CD4-positive, alpha-beta T cell treated with Interleukin-4 for 1 hour (primary cell): ENCODE measurements at places on chromosomes 2 and 18.

DNA sequence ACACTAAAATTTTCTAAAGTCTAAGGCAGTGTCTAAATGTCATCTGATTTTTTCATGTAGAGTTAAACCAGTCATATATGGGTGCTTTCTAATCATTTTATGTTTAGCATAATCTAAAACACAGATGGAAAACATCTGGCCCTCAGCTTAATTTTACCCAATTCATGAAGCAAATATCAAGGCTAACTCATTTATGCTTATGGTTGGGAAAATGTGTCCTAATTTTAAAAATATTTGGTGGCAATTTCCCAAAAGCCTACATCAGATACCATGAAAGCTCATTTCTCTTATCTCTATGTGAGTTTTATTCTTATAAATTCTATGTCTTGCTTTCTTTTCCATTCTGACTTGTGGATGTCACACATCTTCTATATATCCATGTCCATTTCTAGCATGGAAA lies 7.2 kb downstream of the SP5 start:
- no peak for DNase-seq

GRCh38 chr2:236940916-236941520 lies 144.7 kb upstream of the COPS8 start:
- DNase-seq: no peak

DNA sequence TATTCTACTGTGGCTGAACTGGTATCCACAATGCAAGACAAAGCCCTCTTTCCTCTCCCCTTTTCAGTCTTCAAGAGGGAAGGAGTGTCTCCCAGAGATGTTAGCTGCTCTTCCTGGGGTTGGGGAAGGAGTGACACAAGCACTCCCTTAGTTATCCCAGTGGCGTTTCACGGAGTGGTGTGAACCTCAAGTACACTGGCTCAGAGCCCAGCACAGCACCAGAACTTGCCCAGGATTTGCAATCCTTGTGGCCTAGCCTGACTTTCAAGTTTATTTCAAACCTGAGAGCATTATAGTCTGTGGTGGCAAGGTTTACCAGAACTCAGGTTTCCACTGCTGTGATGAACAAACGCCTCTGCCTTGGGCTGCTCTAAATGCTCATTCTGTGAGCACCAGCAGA lies 162.5 kb downstream of the CCDC102B start:
- no peak for DNase-seq

DNA sequence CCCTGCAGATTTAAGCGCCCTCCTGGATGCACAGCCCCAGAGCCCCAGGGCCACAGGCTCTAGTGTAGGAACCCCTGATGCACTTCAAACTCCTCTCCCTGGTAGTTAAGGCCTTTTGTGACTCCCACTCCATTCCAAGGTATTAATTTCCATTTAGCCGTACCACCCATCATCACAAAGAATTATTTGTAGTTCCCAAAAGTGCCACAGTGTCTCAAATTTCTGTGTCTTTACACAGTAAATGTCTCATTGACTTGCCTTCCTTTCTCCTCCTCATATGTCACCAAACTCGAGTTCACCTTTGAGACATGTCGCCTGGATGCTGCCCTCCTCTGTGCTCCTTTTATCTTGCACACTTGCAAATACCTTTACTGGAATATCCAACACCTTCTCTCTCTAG lies 25.9 kb downstream of the PECR start:
- DNase-seq: no peak

DNA sequence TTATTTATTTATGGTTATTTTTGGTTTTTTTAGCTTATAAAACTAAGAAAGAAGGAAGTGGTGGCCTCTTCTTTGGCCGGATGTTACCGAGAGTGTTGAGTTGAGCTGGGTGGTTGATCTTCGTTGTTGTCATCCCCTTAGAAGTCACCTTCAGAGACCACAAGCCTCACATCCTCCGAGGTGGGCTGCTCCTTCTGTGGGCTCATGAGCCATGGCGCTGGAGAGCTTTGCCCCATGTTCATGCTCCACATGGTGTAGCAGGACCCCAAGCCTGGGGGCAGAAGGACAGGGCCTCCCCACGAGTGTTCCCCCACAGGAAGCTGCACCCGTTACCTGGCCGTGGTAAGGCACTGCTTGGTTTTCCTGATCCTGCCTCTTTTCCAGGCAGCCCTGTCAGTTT lies 23.4 kb downstream of the SNTG2 start:
- peak; percentile 19 for DNase-seq

GRCh38 chr2:178477443-178478129 lies 814 bp downstream of the FKBP7 start:
- no peak for DNase-seq

DNA sequence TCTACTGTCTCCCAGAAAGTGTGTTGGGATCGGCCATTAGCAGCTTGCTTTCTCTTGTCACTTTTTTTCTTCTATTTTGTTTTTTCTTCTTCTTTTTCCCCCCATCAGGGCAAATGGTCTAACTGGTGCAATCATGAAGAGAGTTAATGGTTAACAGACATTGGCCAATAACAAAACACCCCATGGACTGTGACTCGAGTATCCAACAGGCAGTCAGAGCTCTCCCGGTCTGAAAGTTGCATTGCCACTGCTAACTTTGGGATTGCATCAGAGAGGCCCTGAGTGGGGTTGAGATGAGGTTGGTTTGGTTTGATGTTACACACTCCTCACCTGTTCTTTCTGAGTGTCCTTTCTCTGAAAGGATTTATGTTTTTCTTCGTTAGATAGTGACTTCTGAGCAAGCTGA lies 12.9 kb upstream of the SNORC start:
- no peak for DNase-seq

DNA sequence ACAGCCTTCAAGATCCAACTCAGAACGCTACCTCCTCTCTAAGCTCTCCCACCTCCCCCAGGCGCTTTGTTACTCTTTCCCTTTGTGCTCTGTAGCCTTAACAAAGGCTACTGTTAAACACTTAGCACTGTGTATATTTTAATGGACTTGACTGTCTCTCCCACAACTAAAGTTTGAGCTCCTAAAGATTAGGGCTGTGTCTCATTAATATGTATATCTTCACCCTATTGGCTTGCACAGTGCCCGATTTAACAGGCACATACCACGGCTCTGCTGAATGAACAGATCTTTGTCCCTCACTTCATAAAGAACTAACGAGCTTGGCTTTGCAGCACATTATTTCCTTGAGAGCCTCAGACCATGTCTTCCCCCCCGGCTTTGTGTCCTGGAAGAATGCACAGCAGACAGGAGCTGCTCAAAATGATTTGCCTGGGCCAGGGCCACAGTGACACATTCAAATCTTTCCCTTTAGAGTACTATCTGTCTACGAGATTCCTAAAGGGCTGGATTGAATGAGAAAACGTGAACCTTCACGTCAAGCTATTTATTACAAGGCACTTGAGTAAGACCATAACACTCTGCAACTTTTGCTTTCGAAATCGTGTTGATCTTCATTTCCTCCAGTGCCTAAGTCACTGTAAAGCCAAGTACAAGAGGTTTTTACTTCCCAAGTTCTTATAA lies 22.1 kb downstream of the ABHD3 start:
- DNase-seq: peak; percentile 61

DNA sequence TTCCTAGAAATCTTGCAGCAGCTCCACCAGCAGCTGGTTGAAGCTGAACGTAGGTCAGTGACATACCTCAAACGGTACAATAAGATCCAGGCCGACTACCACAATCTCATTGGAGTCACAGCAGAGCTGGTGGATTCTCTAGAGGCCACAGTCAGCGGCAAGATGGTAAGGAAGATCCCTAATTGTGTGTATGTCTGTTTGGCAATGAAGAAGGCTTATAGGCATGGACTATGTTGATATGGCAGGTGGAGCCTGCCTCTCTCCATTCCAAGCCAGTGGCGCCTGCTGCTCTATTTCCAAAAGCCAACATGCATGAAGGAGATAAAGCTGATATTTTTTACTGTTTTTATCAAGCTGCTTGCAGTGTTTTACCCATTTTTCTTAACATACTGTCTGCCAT lies 36.8 kb downstream of the ARMC9 start:
- no peak for DNase-seq

DNA sequence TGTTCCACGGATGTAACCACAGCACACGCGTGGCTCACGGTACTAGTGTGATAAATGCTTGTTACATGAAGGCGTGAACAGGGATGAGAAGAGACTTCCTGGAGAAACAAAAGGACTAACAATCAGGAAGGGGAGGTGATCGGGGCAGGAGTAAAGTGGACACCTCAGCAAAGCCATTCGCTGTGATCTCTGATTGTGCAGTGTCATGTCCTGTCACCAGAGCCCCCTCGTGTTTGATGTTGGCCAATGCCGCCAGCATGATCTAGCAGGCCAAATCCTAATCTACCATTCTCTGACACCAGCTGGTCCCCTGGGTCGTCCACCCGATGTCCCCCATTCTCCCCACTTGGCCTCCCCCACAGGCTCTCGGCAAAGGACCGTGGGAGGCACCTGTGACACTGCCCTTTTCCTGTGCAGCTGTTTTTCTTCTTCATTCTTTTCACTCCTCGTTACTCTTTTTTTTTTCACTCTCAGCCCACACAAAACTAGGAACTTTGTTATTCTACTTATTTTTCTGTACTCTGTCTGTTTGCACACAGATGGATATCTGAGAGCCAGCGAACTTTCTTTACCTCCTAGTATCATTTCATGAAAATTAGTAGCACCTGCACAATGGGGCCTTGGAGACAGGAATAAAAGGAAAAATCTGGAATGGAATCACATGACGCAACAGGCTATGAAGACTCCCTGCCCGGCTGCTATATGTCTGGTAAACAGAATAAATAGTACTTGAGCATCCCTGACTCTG lies 146.8 kb downstream of the TGIF1 start:
- peak; percentile 72 for DNase-seq

- DNase-seq: no peak
Measured at GRCh38 chr2:197626965-197627625, 48.3 kb downstream of the RFTN2 start.

GRCh38 chr2:207241198-207241597 lies 75.5 kb upstream of the KLF7 start:
- DNase-seq: no peak

GRCh38 chr2:3149441-3150217 lies 228.0 kb downstream of the EIPR1 start:
- no peak for DNase-seq

DNA sequence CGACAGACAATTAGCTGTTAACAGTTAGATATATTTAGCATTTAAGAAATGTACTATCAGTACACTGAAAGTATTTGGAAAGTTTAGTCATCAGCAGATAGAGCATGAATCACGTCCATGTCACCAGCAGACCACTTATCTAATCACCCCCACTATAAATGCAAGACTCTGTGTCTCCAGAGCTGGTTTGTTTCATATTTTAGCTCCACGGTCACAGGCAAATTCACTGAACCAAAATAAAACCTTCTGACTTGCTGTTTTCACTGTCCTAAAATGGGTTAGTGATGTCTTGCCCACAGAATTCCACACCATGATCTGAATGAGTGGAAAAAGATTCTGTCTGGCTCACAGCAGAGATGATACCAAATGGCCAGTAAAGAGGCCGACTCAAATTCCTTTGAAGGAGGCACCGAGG lies 64.9 kb downstream of the CDH2 start:
- no peak for DNase-seq

DNA sequence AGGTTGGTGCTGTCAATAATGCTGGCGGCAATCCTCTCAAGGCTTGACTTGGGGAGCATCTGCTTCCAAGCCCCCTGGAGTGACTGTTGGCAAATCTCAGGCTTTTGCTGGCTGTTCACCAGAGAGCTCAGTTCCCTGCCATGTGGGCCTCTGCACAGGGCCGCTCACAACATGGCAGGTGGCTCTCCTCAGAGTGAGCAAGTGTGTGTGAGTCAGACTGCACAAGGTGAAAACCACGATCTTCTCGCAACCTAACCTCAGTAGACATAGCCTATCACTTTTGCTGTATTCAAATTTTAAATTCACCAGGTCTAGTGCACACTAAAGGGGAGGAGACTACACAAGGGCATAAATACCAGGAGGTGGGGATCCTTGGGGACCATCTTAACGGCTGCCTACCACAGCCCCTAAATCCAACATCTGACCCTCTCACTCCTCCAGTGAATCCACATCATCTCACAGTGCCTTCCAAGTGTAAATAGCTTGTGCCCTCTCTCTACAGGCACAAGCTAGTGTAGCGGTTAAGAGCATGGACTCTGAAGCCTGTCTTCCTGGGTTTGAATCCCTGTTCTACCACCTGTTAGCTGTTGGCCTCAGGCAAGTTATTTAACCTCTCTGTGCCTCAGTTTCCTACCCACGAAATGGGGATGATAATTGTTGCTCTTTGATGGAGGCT lies 187.7 kb upstream of the CXCR4 start:
- DNase-seq: peak; percentile 35

DNA sequence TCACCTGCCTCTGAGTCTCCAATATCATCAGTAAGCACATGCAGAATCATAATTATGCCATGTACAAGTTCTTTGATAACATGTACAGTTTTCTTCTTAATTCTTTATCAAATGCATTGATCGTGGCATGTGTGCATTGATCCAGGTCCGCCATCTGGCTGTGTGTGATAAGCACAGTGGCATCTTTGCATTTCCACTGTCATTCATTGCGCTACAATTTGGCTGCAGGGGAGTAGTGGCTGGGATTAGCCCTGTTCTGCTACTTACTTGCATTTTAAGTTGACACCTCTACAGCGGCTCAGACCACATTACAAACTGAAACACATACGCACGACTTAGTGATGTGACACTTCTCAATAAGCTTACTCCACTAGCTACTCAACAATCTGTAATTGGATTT lies 83.6 kb upstream of the OTX1 start:
- DNase-seq: no peak

DNA sequence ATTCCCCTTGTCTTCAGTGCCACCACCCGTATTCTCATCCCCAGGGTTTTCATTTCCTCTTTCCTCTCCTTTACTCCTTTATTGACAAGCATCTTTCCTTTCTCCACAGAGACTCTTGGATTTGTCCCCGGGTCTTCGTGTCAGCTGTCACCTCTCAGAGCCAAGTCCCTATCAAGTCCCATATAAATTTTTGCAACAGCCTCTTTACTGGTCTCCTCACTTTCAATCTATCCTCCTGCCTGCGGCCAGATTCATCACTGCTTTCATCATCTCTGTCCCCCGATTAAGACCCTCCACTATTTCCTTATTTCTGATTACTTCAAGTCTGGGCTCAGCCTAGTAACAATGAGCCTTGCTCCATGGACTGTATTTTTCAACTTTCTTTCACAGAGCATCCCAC lies 113.8 kb downstream of the CTAGE1 start:
- DNase-seq: no peak

DNA sequence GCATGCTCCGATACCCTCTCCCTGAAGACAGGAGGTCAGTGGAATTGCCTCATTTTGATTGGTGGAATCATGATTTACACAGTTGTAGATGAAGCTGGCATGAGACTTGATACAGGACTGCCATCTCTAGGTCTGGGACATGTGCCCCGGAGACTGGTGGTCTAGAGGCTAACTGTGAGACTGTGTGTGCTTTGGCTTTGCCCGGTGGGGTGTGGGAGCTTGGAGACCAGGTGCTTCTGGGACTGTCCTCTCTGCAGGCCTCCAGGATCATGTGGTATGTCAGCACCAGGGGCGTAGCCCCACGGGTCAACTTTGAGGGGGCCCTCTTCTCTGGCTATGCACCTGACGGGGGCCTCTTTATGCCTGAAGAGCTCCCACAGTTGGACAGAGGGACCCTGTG lies 2.7 kb downstream of the THNSL2 start:
- no peak for DNase-seq
